ENCODE measurements at places on chromosomes 2 and 18. TPM values are rescaled to one million over a fixed set of nuclear protein-coding genes. Genes with fewer than 3 reads are reported as not detected.

The PSMA8 gene
- not detected for total RNA-seq

The PLA2R1 gene
- 2.2 TPM for total RNA-seq

The IL36A gene
- not detected for total RNA-seq

The AQP12A gene
- total RNA-seq: not detected

The EFR3B gene
- 69.5 TPM for total RNA-seq

The SCN7A gene
- total RNA-seq: 0.94 TPM

The STK36 gene
- 77.0 TPM for total RNA-seq

The GKN1 gene
- not detected for total RNA-seq

The EGR4 gene
- not detected for total RNA-seq

The ATP6V1C2 gene
- 2.8 TPM for total RNA-seq

All from parietal lobe (tissue), 2 donors.